NCI-H1417 treated with DMSO at 0.1 percent for 48 hours (cell line): ENCODE measurements at places on chromosomes 7 and 10.

DNA sequence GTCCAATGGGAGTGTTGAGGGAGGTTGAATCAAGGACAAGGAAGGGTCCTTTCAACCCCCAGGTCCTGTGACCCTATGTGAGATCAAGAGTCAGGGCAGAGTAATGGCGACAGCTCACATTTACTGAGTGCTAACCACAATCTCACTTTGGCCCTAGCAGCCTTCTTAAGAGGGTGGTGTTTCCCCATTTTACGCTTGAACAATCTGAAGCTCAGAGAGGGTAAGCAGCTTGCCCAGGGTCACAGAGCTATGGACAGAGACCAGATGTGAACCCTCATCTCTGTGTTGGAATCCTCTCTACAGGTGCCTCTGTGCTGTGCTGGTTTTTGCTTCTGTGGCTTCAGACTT is 102.0 kb downstream of the GRK5 start:
- DNase-seq = no peak

- no peak for DNase-seq
Observed at GRCh38 chr7:125396466-125397151, 467.0 kb upstream of the POT1 start.

DNA sequence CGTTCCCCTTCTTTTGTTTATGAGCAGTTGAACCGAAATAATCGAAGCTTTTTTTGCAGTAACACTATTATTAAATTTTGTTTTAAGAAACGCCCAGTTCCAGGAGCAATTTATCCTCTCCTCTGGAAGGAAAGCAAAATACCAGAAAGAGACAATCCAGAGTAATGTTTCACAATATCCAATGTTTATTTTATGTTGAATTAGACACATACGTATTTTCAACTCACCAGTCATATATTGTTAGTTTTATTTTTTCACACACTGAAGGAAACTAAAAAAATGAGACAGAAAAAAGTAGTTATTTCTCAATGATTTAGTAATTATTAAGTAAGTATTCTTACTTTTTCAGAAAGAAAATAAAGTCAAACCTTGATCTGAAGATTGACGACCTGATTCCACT is 85.1 kb downstream of the MYOF start:
- no peak for DNase-seq

GRCh38 chr10:71705582-71705981 is 14.0 kb downstream of the C10orf105 start:
- DNase-seq = no peak

- DNase-seq = no peak
Observed at GRCh38 chr7:151683615-151684407, 164.1 kb upstream of the RHEB start.

DNA sequence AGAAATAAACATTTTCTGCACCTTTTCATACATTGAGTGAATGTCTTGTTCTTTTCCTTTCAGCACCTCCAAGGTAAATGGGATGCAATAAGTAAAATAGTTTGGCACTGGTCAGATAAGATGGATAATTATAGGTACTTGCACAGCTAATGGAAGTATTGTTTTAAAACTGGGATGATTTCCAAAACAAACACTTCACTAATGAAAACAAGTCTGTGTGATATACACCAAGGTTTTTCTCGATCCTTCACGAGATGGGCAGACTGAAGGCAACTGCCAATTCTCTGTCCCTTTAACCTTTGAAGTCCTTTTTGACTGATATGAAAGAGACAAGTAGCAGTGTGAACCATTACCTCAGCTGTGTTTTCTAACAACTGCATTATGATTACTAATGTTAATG is 423.8 kb downstream of the GFRA1 start:
- no peak for DNase-seq

GRCh38 chr10:88168171-88169036 is 305.0 kb downstream of the PTEN start:
- DNase-seq = no peak

- DNase-seq = no peak
Observed at GRCh38 chr7:149293946-149294633, 32.1 kb downstream of the ZNF783 start.

- no peak for DNase-seq
Observed at GRCh38 chr10:61487506-61487905, 34.3 kb upstream of the TMEM26 start.

GRCh38 chr10:92239600-92240288 is 51.1 kb downstream of the CPEB3 start:
- DNase-seq = no peak

- DNase-seq = no peak
Observed at GRCh38 chr7:44563171-44563679, 10.5 kb downstream of the DDX56 start.
